ENCODE measurements at places on chromosomes 12 and 14.

DNA sequence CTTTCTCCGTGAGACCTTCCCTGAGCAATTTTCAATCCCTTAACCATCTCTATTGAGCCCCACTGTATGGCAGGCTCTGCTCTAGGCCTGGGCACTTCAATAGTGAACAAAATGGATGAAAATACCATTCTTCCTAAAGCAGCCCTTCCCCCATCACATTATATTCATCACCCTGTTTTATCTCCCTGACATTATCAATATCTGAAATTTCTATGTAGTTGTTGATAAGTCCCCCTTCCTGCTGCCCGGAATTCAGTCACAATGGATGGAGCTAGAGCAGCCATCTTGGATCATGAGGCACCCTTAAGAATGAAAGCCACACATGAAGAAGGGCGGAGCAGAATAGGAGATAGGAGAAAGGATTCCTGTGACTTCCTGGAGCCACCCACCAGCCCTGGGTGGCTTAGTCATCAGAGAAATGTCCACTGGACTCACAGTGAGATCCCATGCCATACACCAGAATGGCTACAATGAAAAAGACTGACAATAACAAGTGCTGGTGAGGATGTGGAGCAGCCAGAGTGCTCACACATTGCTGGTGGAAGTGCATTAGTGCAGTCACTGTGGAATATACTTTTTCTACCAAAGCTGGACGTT lies 33.9 kb downstream of the SCARB1 start:
- DNase-seq, result no peak

GRCh38 chr12:74663958-74664357 lies 126.3 kb downstream of the ATXN7L3B start:
- DNase-seq, result peak; percentile 61

GRCh38 chr12:94725375-94726168 lies 75.2 kb upstream of the TMCC3 start:
- no peak for DNase-seq

DNA sequence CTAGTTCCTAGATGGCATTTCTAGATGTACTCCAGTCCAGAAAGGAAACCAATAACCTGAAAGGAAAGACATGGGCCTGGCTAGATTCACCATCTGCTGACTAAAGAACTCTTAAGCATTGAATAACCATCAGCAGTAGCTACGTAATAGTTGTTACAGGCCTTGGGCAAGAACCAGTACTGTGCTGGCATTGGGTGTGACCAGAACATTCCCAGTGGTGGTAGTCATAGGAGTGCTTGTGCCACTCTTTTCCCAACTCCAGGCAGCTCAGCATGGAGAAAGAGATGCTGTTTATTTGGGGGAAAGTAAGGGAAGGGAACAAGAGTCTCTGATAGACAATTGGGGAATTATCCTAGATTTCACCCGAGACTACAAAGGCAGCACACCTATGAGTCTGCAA lies 333.3 kb downstream of the SLC16A7 start:
- DNase-seq, result no peak

- no peak for DNase-seq
These were observed 1.6 kb downstream of the TULP3 start for GRCh38 chr12:2892246-2892645.

GRCh38 chr14:90665321-90666000 lies 150.8 kb downstream of the TTC7B start:
- peak; percentile 72 for DNase-seq

All from Right ventricle myocardium inferior (tissue), 1 donor.